Stimulated activated effector memory CD8-positive, alpha-beta T cell treated with anti-CD3 and anti-CD28 coated beads, Interleukin-12 subunit alpha, Interleukin-12 subunit beta, amount 100 ng/mL, for 72 hours (primary cell): ENCODE measurements at places on chromosomes 11 and 22.

- DNase-seq = no peak
Observed at GRCh38 chr11:128889657-128890213, 1.4 kb upstream of the KCNJ5 start.

GRCh38 chr11:62256281-62256680 is 13.7 kb upstream of the SCGB2A2 start:
- no peak for DNase-seq

DNA sequence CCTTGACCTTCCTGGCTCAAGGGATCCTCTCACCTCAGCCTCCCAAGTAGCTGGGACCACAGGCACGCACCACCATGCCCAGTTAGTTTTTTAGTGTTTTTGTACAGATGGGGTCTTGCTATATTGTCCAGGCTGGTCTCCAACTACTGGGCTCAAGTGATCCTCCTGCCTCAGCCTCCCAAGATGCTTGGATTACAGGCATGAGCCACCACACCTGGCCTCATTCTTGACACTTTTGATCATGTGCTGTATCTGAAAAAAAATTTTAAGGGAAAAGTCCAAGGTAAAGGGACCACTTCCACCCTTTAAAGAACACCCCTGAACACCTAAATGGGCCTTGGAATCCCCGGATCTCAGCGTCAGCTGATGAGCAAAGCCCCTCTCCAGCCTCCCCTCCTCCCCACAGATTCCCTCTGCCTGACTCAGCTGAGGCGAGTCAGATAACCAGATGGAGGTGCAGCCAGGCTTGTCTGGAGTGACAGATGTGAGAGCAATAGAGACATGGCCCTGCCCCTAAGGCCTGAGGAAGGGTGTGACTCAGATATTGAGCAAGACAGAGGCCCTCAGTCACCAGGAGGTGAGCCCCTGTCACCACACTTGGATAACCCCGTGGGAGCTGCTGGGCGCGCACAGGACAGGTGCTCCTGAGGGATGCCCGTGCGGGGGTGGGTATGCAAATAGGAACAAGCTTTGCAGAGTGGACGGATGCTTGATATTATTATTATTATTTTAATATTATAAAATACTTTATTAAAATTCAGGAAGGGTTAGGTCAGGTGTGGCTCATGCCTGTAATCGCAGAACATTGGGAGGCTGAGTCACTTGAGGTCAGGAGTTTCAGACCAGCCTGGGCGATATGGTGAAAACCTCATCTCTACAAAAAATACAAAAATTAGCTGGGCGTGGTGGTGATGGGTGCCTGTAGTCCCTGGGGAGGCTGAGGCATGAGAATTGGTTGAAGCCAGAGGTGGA is 5.0 kb upstream of the CCDC88B start:
- no peak for DNase-seq

GRCh38 chr11:62242021-62242420 is at the start of gene SCGB1D2:
SCGB1D2 (plus strand) TSS chr11:62242239; CDS start chr11:62242308, 69 bp downstream.
- DNase-seq = no peak

DNA sequence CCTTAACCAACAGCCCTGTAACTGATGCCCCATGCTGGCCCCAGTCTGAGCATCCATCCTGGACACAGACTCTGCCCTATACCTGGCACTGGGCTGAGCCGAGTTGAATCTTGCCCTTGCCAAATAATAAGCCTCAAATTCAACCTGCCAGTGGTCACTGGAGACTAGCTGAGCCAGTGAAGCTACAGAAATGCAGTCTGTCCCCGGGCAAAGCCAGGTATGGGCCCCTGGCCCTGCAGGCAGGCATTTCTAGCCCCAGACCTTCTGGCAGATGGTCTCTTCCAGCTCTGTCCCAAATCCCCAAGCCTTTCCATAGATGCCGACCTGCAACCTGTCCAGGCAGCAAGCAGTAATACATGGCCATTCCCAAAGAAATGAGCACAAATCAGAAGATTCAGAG is 4.7 kb downstream of the CLPB start:
- DNase-seq = no peak

DNA sequence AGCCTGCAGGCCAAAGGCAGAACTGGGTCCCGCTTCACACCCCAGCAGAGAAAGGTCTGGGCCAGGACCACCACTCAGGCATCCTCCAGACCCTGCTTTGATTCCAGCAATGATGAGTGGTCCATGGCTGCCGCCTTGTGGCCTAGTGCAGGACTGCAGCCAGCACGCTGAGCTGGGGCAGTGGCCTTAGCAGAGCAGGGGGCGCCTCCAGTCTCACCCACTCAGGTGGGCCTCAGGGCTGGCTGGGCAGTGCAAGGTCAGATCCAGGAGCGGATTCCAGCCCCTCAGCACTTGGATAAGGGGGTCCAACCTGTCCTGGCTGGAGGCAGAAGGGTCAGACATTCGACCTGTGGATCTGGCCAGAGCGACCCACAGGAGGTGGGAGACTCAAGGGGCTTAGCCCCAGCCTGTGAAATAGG is 9.6 kb upstream of the PDE2A start:
- DNase-seq = peak; percentile 89

DNA sequence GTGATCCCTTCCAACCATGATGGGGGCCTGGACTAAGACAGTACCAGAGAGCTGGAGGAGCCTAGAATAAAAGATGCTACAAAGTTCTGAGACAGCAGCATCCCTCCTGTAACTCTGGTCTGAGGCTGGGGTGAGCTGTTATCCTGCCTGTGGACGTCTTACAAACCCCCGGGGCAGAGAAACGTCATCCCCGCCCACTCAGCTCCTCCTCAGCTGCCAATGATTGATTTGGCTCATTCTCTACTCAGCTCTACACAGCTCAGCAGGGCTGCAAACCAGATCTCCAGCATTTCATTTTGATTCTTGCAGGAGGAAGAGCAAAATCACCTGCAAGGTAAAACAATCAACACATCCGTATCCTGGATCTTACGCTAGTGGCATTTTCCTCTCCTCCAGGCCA is 55.5 kb downstream of the CSNK2A3 start:
- no peak for DNase-seq

DNA sequence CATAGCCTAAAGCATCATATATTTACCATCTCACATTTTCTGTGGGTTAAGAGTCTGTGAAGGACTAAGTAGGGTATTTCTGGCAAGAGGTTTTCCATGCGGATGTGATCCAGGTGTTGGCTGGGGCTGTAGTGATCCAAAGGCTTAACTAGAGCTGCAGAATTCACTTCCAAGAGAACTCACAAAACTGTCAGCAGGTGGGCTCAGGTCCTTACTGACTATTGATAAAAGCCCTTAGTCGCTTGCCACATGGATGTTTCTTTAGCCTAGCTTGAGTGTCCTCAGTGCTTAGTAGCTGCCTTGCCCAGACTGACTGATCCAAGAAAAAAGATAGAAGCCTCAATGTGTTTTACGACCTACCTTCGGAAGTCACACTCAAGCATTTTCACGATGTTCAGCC is 250.8 kb downstream of the CNTN5 start:
- DNase-seq = no peak
